ENCODE measurements at places on chromosomes 6 and 20. TPM values are rescaled to one million over a fixed set of nuclear protein-coding genes. Genes with fewer than 3 reads are reported as not detected.

DNA sequence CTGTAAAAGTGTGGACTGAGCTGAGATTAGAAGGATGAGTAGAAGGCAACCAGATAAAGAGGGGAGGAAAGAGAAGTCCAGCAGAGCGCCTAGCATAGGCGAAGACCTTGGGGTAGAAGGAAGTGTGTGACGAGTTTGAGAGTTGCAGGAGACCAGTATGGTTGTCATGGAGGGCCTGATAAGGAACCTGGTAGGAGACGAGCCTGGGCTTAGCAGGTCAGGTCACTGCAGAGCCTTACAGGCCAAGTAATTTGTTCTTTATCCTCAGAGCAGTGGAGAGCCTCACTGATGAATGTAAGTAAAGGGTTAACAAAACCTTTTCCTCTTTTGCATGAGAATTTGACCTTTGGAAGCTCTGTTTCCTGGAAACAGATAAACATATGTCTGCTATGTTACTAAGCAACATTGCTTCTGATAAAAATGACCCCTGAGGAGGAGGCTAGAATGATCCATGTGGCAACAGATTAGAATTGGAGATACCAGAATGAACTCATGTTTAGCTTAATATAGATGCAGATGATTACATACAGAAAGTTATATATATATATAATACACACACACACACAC, 2.9 kb upstream of the TMEM74B start:
- no peak for DNase-seq

The OR2B6 gene
- polyA plus RNA-seq: 0.09 TPM

GRCh38 chr20:50633361-50633760, 58.0 kb downstream of the RIPOR3 start:
- DNase-seq: no peak

DNA sequence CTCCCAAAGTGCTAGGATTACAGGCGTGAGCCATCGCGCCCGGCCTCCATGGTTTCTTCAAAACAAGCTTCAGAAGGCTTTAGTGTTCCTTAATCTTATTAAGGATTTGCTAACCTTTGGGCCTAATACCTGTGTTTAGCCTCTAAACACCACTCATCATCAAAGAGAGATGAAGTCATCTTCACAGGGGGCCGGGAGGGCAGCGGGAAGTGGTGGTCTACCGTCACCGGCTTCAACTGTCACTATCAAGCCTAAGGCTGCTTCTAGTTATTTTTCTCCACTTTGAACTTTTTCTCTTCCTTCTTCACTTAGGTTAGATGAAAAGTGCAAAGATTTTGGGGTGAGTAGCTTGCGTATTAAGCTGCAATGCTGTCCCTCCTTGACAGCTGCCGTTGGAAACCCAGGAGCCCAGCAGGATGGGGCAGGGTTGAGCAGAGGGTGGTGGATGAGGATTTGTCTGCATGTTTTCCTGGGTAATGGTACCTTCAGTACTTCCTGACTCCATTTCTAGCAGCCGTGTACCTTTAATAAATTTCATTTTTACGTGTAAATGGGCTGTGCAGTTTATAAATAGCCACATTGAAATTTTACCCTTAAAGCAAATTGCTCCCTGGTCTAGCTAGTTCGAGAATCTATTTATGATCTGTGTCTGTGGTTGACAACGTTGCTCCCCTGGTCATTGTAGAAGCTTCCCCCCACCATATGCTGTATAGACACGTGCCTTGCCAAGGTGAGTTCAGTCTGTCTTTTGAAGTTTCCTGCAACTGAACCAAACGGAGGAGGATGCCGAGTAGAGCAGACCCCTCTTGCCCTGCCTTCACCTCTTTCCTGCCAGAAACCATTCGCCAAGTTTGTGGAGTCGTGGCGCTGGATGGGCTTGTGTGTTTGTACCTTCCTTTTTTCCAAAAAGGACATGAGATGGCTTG, 64.8 kb downstream of the SYNJ2 start:
- DNase-seq: no peak

DNA sequence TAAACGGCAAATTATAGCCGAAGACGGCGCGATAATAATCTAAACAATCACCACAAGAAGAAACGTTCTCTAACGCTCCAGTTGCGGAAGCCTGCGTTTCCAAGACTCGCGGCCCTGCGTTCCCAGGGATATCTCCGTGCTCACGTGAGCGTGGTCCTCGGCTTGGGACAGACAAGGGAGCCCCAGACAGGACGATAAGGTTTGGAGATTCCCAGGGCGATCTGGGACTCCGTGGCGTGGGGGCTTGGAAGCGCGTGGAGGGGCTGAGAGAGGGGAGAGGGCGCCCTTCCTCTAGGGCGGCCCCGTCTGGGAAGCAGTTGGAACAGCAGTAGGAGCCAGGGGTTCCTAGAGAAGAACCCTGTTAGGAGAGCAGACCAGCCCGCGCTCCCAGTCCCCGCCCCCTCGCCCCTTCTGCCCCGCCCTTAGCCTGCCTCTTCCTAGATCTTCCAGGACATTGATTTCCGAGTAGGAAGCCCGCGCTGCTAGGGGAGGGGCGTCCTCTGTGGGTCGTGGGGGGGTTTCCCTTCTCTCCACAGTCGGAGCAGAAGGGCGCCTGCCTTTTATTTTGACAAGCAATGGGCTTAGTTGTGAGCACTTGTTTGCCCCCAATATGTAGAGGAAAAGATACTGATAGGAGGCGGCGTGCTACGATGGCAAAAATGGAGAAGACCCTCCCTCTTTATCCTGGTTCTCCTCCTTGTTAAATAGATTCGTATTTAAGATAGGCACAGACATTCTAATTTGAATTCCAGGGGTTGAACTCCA, 10.6 kb downstream of the NRN1 start:
- no peak for DNase-seq
